G401 (cell line): ENCODE measurements at places on chromosomes 7 and 10.

DNA sequence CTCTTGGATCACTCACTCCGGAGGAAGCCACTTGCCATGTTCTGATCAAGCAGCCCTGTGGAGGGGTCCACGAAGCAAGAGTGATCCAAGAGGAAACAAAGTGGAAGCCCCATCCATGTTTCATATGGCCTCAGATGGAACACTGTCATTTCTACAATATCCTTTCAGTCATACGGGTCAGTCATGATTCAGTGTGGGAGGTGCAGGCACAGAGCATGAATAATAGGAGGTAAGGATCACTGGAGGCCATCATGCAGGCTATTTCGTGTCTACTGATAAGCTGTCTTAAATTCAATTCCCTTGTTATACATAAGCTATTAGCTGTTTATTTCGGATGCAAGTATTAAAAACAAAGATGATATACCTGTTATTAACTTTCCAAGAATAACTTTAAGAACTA, 36.8 kb downstream of the VPS41 start:
- DNase-seq = no peak

GRCh38 chr10:99532687-99533495, at the start of gene NKX2-3:
NKX2-3 (plus strand) TSS chr10:99532942; CDS start chr10:99533132, 190 bp downstream.
- DNase-seq = no peak

DNA sequence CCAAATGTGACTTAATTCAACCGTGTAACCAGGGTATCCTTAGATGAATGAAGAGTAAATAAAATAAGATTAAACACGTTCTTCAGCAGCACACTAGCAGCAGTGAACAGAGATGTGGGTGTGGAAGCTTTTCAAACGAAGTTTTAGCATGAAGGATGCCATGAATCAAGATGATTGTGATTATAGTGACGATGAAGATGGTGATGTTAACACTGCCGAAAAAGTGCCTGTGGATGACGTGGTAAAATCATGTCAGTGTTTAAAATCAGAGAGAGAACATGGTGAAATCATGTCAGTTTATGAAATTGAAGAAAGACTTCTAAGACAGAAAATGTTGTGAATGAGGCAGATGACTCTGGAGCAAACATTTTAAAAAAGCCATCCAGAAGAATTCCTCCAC, 19.2 kb downstream of the LCOR start:
- DNase-seq = no peak

GRCh38 chr7:140404565-140405065, 757 bp downstream of the RAB19 start:
- DNase-seq = no peak

GRCh38 chr10:3761021-3761686, 23.9 kb downstream of the KLF6 start:
- DNase-seq = no peak

DNA sequence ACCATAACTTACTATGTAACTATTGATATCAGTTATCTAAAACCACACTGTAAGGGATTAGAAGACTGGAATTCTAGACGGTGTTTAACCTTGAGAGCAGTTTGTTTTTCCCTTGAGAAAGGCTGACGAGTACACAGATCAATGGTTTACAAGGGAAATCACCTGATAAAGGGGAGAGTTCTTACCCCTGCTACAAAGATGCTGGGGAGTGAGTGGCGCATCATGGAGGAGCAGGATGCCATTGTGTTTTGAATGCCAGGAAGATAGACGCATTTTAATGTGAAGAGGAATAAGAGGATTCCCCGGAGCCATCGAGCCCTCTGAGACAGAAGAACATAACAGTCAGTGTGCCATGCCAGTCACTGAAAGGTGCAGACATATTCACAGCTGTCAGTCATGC, 145.2 kb downstream of the PKD1L1 start:
- DNase-seq = no peak

- DNase-seq = no peak
These were observed 17.0 kb upstream of the IFRD1 start for GRCh38 chr7:112433289-112433688.

DNA sequence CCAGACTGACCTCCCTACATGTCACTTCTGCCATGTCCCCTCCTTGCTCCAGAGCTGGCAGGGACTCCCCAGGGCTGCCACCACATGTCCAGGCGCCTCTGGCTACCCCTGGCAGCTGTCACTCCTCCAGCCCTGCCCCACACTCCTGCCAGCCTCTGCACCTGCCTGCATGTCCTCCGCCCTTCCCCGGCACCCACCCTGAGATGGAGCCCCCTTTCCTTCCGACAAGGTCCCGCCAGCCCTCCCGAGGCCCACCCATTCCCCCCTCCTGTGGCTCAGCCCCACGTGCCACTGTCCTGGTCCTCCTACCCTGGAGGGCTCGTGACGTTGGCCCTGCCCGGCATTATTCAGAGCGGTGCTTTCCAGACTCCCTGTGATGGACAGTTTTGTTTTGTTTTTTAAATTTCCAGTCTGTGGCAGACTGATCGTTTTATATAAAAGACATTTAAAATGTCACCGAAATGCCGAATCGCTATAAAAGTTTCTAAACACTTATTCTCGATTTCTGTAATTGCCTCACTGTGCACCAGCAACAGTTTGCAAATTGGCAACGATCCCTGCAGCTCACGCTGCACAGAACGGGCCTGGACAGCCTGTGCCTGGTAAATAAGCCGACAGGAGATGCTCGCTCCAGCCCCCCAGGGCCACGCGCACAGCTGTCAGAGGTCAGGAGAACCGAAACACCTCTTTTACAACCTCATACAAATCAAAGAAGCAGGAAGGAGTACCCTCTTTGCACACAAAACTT, 111.1 kb upstream of the SH2B2 start:
- DNase-seq = peak; percentile 68

GRCh38 chr10:133267829-133268228, 8.8 kb downstream of the ADAM8 start:
- DNase-seq = no peak

- no peak for DNase-seq
These were observed 2.3 kb upstream of the LDB1 start for GRCh38 chr10:102122450-102122849.

GRCh38 chr10:80580638-80581468, 43.2 kb downstream of the SH2D4B start:
- no peak for DNase-seq
